ENCODE measurements at places on chromosomes 3 and 15.

DNA sequence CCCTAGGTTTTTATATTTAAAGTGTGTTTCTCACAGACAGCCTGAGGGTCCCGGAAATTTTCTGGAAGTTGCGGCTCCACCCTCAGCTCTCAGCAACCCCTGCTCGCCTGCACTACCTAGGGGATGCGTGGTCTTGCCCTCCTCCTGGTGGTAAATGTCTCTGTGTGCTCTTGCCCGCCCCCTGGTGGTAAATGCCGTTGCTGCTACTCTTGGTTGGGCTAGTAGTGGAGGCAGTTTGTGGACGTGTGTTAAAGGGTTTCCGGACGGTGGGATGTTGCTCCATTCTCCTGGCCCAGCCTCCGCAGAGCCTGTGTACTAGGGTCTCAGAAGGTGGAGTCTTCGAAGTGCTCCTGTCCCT is 27.4 kb downstream of the STOML1 start:
- peak; percentile 84 for DNase-seq

GRCh38 chr15:95937128-95937528 is 393.4 kb upstream of the NR2F2 start:
- no peak for DNase-seq

GRCh38 chr3:77466562-77467115 is 426.7 kb downstream of the ROBO2 start:
- no peak for DNase-seq

DNA sequence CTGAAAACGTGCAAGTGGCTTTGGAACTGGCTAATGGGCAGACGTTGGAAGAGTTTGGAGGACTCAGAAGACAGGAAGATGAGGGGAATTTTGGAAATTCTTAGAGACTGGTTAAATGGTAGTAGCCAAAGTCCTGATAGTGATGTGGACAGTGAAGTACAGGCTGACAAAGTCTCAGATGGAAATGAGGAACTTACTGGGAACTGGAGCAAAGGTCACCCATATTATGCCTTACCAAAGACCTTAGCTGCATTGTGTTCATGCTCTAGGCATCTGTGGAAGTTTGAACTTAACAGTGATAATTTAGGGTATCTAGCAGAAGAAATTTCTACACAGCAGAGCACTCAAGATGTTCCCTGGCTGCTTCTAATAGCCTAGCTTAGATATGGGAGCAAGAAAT is 28.6 kb upstream of the SERPINI2 start:
- DNase-seq, result no peak

DNA sequence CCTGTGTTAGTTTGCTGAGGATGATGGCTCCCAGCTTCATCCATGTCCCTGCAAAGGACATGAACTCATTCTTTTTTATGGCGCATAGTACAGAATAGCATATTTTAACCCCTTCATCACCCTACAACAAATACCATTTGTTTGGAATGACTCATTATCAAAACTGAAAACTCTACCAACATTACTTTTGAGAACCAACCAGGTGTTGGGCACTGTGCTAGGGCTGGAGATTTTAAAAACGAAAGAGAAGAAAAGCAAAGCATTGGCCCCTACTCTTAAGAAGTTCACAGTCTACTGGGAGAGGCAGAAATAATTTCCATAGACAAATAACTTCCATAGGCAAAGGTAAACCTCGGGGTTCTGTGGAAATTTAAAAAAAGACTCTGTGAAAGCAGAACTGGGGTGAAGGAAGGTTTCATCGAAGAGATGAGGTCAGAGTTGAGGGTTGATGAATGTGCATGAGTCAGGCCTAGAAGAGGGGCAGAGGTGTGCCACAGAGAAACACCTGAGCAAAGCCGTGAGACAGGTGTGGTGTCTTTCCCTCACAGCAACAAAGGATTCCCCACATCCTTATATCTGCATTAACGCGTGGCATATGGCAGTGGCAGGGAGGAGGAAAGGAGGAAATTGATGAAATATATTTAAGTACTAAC is 51.0 kb downstream of the MCF2L2 start:
- DNase-seq, result no peak
